A549 treated with GW870086 at 1 μM for 4 hours (cell line): ENCODE measurements at places on chromosomes 7 and 10. TPM values are rescaled to one million over a fixed set of nuclear protein-coding genes. Genes with fewer than 3 reads are reported as not detected.

Gene ZNF804B
- not detected in 5 replicates for total RNA-seq

Gene NKX1-2
- 0.03 to 0.06 TPM in 2 of 5 replicates, not detected in the others for total RNA-seq

Gene H2BK1
- total RNA-seq: not detected in 5 replicates

Gene INTS1
- total RNA-seq: 44.1 to 57.7 TPM (median 54.2 TPM) in 5 replicates

Gene ABCF2
- 61.3 to 66.0 TPM (median 62.7 TPM) in 5 replicates for total RNA-seq

Gene ACHE
- total RNA-seq: 2.2 to 3.0 TPM (median 2.8 TPM) in 5 replicates

Gene TWIST1
- total RNA-seq: 1.6 to 3.9 TPM (median 3.0 TPM) in 5 replicates

Gene LRMDA
- total RNA-seq: 2.6 to 6.6 TPM (median 5.3 TPM) in 5 replicates

Gene SLC26A3
- not detected in 5 replicates for total RNA-seq

Gene ITPRID1
- total RNA-seq: not detected in 5 replicates

Gene LIPJ
- total RNA-seq: not detected in 5 replicates

Gene NEURL1
- 0.19 to 0.69 TPM (median 0.38 TPM) in 5 replicates for total RNA-seq

Gene NRG3
- not detected in 5 replicates for total RNA-seq

Gene SLC18A3
- total RNA-seq: not detected in 5 replicates

Gene GIMAP1
- not detected in 5 replicates for total RNA-seq

Gene PAPOLB
- not detected in 5 replicates for total RNA-seq

Gene HGF
- total RNA-seq: 0.03 to 0.07 TPM in 2 of 5 replicates, not detected in the others

Gene SLC16A12
- 0.19 to 0.78 TPM (median 0.32 TPM) in 5 replicates for total RNA-seq

Gene CLCN1
- total RNA-seq: 0.03 to 0.08 TPM (median 0.03 TPM) in 3 of 5 replicates, not detected in the others

Gene SPDYE6
- not detected in 5 replicates for total RNA-seq

Gene GARIN1A
- 0.25 to 0.73 TPM (median 0.53 TPM) in 5 replicates for total RNA-seq

Gene ZPBP
- total RNA-seq: not detected in 5 replicates

Gene OPALIN
- total RNA-seq: not detected in 5 replicates

Gene AKR1C8
- total RNA-seq: 0.14 to 0.31 TPM (median 0.17 TPM) in 4 of 5 replicates, not detected in the other

Gene SAMD9L
- 0.54 to 1.2 TPM (median 0.81 TPM) in 5 replicates for total RNA-seq

Gene TBX20
- 1.2 to 2.7 TPM (median 2.3 TPM) in 5 replicates for total RNA-seq

Gene PPP1R9A
- 2.1 to 4.0 TPM (median 3.8 TPM) in 5 replicates for total RNA-seq

Gene EBLN1
- 0.16 TPM in 1 of 5 replicates, not detected in the others for total RNA-seq

Gene CTNNA3
- not detected in 5 replicates for total RNA-seq

Gene GTF2IRD1
- 19.4 to 25.3 TPM (median 24.3 TPM) in 5 replicates for total RNA-seq

Gene SYT15
- 1.6 to 3.3 TPM (median 2.7 TPM) in 5 replicates for total RNA-seq

Gene SMIM30
- 29.8 to 44.4 TPM (median 36.2 TPM) in 5 replicates for total RNA-seq

Gene MCM10
- 19.7 to 24.0 TPM (median 21.3 TPM) in 5 replicates for total RNA-seq
